ENCODE measurements at places on chromosomes 6 and 20.

GRCh38 chr6:53048431-53049195, 16.6 kb upstream of the FBXO9 start:
- DNase-seq = no peak

- DNase-seq = no peak
Measured at GRCh38 chr6:105107207-105107606, 72.6 kb downstream of the POPDC3 start.

GRCh38 chr6:105094133-105094640, 85.6 kb downstream of the POPDC3 start:
- DNase-seq = no peak

- no peak for DNase-seq
Measured at GRCh38 chr20:57653546-57653900, 33.3 kb upstream of the ZBP1 start.

DNA sequence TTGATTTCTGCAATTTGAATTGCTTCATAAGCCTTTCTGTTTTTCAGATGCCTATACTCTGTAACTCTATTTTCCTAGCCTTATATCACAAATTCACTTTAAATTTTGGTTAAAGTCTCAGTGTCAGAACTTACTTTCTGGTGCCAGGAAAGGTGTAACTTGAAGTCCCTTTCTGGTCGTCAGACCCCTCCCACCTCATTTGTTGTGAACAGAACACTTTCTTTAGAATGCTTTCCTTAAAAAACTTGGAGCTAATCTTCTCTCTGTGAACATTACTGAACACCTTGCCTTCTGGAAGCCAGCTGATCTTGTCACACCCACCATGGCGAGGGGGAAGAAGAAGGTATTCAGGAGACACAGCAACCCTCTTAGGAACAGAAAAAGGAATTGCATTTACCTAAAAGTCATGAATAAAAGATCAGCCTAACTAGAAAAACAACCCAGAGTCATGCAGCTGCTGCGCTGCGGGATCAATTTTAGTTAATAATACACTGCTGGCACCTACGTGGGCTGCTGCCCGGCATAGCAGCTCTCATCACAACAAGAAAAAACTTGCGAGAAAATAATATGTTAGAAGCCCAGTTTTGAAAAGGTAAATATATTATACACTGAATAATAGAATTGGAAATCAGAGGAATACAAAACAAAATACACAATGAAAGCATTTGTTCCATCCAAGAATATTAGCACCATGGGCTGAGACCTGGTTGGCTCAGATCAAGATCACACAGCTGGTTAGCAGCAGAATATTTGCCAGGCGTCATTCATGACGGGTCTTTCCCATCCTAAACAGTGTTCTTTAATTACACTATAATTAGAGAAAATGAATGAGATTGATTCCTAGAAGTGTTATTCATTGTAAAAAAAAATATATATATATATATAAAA, 5.8 kb upstream of the FAM217A start:
- DNase-seq = no peak

DNA sequence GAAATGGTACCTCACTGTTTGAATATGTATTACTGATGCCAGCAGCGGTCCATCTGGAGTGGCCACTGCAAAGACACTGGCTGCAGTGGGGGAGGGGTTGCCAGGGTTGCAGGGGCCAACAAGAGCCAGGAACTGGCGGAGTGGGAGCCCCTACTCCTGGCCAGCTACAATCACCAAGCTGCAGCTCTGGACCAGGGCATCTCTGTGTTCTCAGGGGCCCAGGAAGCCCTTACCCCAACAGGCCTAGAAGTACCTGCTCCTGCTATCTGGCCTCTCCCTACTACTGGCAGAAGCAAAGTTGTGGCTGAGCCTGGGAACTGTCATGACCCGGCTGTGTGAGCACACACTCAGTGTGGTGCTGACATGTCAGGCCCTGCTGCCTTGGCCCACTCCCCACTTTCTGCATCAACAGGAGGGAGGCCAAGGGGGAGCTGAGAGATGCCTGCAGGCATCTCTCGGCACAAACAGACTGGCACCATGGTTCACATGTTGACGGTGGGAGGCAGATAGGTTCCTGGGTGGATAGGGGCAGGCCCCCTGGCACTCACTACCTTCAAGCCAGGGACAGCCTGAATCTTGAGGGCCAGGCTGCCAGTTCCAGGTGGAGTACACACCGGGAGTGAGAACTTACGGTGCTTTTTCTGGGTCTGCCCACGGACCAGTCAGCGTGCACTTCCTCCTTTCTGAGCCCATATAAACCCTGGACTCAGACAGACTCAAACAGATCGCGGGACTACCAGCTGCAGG, 1188.0 kb downstream of the GRIK2 start:
- no peak for DNase-seq

- no peak for DNase-seq
Measured at GRCh38 chr6:34992376-34992775, 103.3 kb downstream of the ANKS1A start.

DNA sequence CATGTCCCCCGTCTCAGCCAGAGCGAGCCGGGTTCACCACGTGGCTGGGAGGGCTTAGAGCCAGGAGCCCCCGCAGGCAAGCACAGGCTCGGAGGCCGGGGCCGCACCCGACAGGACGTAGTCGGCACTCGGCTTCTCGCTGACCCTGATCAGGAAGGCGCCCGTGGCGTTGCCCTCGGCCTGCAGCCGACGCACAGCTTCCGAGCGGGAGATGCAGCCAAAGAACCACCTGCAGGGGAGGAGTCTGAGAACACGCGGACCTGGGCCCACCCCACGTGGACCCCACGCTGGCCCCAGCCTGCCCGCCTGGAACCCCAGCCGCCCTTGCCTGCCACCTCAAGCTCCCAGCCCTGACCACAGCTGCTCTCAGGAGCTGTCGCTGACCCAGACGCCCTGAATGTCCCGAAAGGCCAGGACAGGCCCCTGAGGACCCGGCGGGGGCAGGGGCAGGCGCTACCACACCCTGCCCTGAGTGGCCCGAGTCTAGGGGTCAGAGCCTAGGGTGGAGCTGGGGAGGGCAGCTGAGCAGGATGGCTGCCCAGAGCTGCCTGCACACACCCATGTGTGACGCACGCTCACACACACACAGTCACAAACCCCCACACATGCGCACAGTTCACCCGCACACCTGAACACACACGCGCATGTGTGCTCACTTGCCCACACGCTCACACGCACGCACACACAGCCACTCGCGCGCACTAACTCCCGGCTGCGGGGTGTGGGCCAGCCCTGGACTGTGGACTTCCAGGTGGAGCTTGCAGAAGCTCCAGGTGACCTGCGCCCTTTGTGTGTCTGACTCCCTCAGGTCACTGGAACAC, 2.1 kb downstream of the PTK6 start:
- no peak for DNase-seq

- DNase-seq = no peak
Measured at GRCh38 chr6:111818539-111819226, 54.6 kb downstream of the FYN start.

- no peak for DNase-seq
Measured at GRCh38 chr6:108798670-108799353, 49.4 kb upstream of the ARMC2 start.

- no peak for DNase-seq
Measured at GRCh38 chr20:56278196-56278595, 29.7 kb downstream of the MC3R start.

GRCh38 chr20:62921119-62921687, 5.1 kb downstream of the DIDO1 start:
- DNase-seq = no peak

GRCh38 chr20:10315138-10315537, 96.5 kb downstream of the SNAP25 start:
- DNase-seq = no peak

GRCh38 chr6:159229651-159230051, 60.5 kb downstream of the FNDC1 start:
- DNase-seq = no peak

DNA sequence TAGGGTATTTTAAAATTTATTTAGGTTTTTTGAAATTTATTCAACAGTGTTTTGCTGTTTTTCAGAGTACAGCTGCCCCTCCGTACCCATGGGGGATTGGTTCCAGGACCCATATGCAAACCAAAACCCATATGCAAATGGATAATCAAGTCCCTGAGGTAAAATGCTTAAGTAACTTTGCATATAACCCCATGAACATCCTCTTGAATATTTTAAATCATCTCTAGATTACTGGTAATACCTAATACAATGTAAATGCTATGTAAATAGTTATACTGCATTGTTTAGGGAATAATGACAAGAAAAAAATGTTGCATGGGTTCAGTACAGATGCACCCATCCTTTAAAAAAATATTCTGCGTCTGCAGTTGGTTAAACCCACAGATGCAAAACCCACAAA, 547.9 kb upstream of the CDH4 start:
- no peak for DNase-seq

Data from substantia nigra (tissue), 51 donors.